Fibroblast of lung (primary cell): ENCODE measurements at places on chromosomes 5 and 9. TPM values are rescaled to one million over a fixed set of nuclear protein-coding genes. Genes with fewer than 3 reads are reported as not detected.

Gene SLC6A3
- not detected in 2 replicates for total RNA-seq

Gene SH3RF2
- total RNA-seq, result 0.26 and 1.2 TPM in 2 replicates

Gene FBXO38
- 50.3 and 62.4 TPM in 2 replicates for total RNA-seq

DNA sequence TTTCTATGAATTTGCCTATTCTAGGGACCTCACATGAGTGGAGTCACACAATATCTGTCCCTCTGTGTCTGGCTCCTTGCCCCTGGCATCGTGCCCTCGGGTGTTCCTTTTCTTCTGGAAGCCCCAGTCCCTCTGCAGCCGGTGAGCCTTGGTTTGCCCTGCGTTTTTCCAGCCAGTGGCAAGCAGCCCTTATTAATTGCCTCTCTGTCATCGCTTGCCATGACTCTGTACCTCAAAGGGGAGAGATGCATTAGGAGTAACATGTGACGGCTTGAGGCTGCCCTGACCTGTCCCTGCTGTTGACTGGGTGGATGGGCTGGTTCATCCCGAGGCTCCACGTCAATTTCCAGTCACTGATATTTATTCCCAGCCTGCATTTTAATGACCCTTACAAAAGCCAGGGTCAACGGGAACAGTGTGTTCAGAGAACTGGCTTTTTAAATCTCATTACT is 87.3 kb downstream of the CFAP90 start:
- DNase-seq, result no peak

GRCh38 chr9:13083366-13083765 is 196.1 kb downstream of the MPDZ start:
- DNase-seq, result peak; percentile 6

GRCh38 chr9:92508018-92508820 is 25.9 kb upstream of the ASPN start:
- no peak for DNase-seq

GRCh38 chr9:971901-972500 is 4.5 kb upstream of the DMRT3 start:
- no peak for DNase-seq
